OCI-M1 (cell line): ENCODE measurements at places on chromosomes 5 and 9.

DNA sequence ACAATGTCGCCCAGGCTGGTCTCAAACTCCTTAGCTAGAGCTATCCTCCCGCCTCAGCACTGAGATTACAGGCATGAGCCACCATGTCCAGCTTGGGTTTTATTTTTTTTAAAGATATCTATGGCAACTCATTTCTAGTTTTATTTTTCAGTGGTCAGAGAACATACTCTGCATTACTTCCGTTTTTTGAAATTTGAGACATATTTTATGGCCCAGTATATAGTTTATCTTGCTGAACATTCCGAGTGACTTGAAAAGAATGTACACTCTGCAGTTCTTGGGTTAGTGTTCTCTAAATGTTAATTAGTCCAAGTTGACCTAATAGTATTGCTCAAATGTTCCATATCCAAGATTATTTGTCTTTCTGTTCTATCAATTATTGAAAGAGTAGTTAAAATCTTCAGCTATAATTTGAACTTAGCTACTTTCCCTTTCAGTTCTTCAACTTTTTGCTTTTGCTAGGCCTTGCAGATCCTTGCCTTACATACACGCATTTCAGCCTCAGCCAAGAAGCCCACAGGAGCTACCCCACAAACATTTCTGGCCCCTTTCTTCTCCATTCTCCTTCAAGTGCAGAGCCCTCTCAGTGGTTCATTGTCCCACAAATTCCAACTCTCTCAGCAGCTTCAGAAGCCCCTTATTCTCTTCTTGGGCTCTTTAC is 22.3 kb upstream of the SNAPC3 start:
- peak; percentile 77 for DNase-seq

DNA sequence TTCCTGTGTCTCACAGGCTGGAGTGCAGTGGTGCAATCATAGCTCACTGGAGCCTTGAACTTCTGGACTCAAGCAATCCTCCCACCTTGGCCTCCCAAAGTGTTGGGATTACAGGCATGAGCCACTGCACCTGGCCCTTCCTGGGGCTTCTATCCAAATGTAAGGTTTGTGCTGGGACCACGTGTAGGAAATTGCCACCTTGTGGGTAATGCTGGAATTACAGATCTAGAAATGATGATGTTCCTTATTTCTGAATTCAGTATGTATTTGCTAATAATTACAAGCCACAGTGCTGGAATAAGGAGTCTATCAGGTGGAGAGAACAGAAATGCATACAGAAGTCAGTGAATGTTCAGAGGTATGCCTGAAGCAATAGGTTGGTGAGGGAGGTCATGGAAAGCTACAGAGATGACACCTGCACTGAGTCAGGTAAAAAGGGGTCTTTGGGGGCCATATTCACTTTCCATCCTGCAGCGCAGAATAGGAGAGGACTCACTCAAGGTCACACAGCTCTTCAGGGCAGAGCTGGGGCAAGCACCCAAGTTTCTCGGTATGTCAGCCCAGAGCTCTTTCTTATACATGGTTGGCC is 8.8 kb upstream of the IGFBPL1 start:
- peak; percentile 64 for DNase-seq

- peak; percentile 9 for DNase-seq
These were observed 313.5 kb upstream of the PDE4D start for GRCh38 chr5:60207040-60207439.

DNA sequence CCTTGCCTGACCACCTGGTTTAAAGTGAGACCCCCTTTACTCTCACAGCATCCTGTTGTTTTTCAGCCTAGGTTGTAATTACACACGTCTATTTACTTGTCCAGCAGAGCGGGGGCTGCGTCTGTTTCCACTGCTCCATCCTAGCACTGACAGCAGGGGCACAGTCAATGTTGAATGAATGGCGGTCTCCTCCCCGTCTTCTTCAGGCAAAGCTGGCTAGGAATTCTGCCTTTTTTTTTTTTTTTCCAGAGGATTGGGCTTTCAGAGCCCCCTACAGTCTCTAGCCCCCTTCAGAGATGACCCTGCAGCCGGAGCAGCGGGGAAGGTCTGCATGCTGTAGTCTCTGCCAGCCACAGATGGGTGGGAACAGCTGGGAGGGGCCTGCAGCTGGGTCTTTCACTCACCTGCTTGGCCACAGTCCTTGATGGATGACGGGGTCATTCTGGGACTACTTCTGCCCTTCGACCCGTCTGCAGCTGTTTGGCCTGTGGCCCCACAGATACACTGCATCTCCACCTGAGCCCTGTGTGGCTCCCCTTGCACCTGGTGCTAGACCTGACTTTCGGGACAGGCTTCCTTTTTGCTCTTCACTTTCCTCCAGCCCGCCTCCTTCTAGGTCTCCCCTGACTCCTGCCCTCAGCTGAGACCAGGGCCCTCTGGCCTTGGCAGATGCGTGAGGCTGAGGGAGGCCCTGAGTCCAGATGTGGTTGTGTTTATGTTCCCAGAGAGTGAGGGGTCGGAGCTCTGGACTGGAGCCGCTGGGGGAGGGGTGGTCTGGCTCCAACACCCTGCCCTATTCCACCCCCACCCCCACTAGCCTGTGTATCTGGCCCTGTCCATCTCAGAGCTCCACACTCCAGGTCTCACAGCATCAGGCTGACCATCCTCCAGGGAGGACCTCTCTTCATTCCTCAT is 8.0 kb downstream of the PITX1 start:
- DNase-seq: no peak

DNA sequence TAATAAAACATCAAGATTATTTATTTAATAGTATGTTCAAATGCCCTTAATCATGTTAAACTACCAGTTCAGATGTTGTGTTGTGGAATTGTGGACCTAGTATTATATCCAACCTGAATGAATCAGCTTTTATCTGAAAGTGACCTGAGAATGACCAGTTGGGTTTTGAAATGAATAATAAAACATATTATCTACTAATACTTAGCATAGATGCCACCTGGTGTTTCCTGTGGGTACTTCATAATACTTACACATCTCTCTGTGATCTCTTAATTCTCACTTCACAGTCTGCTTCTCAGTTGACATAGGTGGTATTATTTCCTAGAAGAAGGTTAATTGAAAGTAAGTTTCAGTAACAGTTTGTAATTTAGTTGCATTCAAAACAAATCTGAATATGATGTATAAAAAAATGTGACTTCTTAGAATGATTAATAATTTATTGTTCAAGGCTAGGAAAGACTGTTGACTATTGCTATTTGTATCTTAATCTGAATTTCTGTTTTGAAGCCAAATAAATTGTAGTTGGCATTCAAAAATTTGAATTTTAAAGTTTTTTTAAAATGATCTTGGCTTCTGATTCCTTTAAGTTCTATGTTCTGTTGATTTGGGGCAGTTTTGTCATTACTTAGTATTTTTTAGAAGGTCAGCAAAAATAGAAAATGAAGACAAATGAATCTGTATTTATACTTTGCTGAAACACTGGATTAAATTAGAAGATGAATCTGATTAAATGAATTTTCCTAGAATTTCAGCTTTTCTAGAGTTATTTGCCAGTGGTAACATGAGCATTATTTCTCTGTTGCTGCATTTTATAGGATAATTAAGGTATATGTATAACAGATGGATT is 48.2 kb downstream of the KIF2A start:
- peak; percentile 75 for DNase-seq

GRCh38 chr5:164355267-164355830 is 849.9 kb downstream of the MAT2B start:
- peak; percentile 54 for DNase-seq

DNA sequence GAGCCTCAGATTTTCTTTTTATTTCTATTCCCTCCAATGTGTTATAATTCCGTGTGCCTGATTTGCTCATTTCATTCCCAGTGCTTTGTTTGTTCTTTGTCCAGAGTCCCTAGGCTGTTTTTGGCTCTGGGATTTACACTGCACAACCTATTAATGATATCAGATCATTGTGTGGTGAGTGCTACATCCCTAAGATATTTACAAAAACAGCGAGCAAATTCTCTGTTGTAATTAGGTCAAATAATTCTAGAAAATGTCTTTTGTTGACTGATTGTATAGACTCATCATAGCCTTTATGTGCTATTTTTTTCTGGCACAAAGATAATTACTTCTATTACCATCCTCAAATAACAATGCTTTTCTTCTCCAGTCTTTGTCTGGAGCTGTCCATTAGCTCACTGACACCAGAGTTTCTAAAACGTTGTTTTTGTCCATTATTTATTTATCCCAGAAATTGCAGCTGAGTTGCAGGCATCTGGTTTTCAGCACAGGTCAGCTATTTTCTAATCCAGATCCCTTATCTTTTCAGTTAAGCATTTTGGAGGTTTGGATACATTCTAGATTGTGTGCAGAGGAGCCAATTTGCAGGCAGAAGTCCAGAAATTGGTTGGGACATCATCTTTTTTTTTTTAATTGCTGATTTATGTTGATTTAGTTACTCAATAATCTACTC is 379.9 kb upstream of the DMAC1 start:
- no peak for DNase-seq

DNA sequence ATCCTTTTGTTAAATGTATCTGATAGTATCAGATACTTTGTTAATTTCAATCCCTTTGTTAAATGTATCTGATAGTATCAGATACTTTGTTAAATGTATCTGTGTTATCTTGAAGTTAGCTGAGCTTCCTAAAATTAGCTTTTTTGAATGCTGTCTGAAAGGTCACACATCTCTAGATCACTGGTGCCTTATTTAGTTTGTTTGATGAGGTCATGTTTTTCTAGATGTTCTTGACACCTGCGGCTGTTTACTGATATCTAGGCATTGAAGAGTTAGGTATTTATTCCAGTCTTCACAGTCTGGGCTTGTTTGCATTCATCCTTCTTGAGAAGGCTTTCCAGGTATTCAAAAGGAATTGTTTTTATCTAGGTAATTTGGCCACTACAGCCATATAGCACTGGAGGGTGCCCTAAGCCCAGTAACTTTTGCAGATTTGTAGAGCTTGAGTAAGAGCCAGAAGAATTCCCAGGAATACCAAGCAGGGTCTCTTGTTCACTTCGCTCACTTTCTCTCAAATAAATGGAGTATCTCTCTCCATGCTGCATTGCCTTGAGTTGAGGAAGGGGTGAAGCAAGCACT is 435.4 kb upstream of the GRAMD2B start:
- no peak for DNase-seq

- DNase-seq: no peak
These were observed 53.3 kb upstream of the CYLC2 start for GRCh38 chr9:102941868-102942267.

- DNase-seq: peak; percentile 42
These were observed 5.3 kb downstream of the ATOSB start for GRCh38 chr9:35110327-35110761.

DNA sequence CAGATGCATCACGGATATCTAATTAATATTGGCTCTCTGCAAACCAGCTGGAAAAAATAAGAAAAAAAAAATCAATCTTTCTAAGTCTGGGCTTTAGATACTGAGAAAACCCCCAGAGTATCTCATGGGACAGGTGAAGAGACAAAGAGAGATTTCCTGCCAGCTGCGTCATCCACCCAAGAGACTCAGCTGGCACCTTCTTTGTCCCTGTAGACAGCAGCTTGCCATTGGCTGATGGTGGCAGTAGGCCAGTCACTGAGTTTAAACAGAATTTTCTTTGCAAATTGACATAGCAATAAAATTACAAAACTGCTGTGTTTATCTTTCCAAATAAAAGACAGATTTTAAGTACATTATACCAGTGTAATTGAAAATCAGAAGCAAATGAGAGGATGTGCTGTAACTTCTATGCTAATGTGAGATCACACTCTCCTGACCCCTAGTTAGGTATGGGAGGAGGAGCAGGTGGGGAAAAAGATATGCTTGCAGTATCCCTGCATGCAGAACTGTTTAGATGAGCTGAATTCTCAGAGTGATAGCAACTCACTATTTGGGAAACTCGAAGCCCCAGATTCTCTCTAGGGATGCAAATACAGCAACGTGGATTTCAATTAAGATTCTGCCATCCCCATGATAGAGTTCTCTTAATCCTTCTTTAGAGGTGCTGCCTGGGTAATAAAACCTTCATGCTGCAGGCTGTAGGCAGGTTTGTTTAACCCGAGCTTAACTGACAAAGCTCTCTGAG is 72.2 kb downstream of the NMUR2 start:
- DNase-seq: no peak

- DNase-seq: no peak
These were observed 21.6 kb upstream of the CLPTM1L start for GRCh38 chr5:1366514-1366913.

DNA sequence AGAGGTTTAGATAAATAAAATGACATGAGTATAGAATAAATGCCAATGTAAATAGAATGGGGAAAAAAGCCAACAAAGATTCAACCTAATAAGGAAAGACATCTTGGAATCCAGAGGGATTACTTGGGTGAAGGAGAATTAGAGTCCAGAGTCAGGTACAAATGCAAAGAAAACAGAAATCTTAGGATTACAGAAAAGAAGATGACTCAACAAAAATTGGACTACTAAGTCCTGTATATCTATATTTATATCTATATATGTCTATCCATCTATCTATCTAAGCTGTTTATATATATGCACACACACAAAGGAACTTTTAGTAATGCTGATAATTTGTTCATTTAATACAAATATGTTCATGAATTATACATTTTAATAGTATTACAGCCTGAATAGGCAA is 27.6 kb downstream of the FAM174A start:
- no peak for DNase-seq

- DNase-seq: no peak
These were observed 33.0 kb downstream of the SLC12A7 start for GRCh38 chr5:1078851-1079250.

- peak; percentile 95 for DNase-seq
These were observed 173.9 kb downstream of the WDR70 start for GRCh38 chr5:37552770-37553719.
